ENCODE measurements at places on chromosomes 5 and 9. TPM values are rescaled to one million over a fixed set of nuclear protein-coding genes. Genes with fewer than 3 reads are reported as not detected.

The SLC27A6 gene
- not detected for polyA plus RNA-seq

The KIAA0825 gene
- polyA plus RNA-seq = 0.84 TPM

The SOX30 gene
- polyA plus RNA-seq = 0.81 TPM

The CTSV gene
- not detected for polyA plus RNA-seq

The HMGCR gene
- polyA plus RNA-seq = 9.0 TPM

The PALM2AKAP2 gene
- polyA plus RNA-seq = 0.18 TPM

The ZDHHC11B gene
- polyA plus RNA-seq = not detected

The CDH6 gene
- polyA plus RNA-seq = not detected

The VLDLR gene
- polyA plus RNA-seq = not detected

The IL33 gene
- polyA plus RNA-seq = not detected

The APBA1 gene
- not detected for polyA plus RNA-seq

The C9orf43 gene
- polyA plus RNA-seq = not detected

Measured in IgD-negative memory B cell (primary cell).